Liver (tissue), 10 donors: ENCODE measurements at places on chromosomes 16 and 17.
A peak's percentile ranks its signal among the peaks of the same experiment; 100 is the strongest.

DNA sequence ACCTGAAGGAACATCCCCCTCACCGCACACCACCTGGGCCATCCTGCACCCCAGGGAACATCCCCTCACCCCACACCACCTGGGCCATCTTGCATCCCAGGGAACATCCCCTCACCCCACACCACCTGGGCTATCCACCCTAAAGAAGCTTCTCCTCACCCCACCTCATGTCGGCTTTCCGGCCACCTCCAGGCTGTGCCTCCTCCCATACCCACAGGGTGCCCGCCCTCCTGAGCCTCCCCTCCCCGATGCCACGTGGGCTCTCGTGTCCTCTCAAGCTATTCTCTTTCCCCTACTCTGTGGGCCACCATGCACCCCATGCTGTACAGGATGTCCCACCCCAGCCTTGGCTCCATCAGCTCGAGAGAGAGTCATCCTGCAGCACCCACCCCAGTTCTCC lies 18.0 kb downstream of the MYLK3 start:
- H3K27me3 ChIP-seq = no peaks in the 10 kb centered on the region
- H3K27ac ChIP-seq = no peak overlapping the region
- no peak overlapping the region for H3K4me3 ChIP-seq
- H3K36me3 ChIP-seq = no peaks in the 10 kb centered on the region
- H3K4me1 ChIP-seq = no peaks in the 10 kb centered on the region

GRCh38 chr17:948284-948852 lies 31.2 kb downstream of the NXN start:
- no peaks in the 10 kb centered on the region for H3K36me3 ChIP-seq
- no peak overlapping the region for H3K27ac ChIP-seq
- no peaks in the 10 kb centered on the region for H3K27me3 ChIP-seq
- DNase-seq = no peak
- H3K4me1 ChIP-seq = no peaks in the 10 kb centered on the region

DNA sequence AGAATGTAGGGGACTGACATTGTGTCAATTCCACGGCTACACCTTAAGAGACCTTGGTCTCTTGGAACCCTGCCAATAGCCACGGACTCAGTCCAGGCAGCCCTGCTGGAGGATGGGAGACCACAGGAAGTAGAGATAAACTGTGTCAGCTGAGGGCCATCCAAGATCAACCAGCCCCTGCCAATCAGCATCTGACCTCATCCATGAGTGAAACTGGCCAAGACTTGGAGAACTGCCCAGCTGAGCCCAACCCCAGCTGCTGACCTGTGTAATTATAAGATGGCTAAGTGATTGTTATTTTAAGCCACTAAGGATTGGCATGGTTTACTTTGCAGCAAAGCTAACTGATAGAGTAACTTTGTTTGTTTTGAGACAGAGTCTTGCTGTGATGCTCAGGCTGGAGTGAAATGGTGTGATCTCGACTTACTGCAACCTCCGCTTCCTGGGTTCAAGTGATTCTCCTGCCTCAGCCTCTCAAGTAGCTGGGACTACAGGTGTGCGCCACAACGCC lies 13.3 kb upstream of the YWHAE start:
- H3K27ac ChIP-seq = peak overlapping the region; percentile 14
- H3K36me3 ChIP-seq = no peaks in the 10 kb centered on the region
- no peak for DNase-seq
- H3K27me3 ChIP-seq = no peaks in the 10 kb centered on the region

DNA sequence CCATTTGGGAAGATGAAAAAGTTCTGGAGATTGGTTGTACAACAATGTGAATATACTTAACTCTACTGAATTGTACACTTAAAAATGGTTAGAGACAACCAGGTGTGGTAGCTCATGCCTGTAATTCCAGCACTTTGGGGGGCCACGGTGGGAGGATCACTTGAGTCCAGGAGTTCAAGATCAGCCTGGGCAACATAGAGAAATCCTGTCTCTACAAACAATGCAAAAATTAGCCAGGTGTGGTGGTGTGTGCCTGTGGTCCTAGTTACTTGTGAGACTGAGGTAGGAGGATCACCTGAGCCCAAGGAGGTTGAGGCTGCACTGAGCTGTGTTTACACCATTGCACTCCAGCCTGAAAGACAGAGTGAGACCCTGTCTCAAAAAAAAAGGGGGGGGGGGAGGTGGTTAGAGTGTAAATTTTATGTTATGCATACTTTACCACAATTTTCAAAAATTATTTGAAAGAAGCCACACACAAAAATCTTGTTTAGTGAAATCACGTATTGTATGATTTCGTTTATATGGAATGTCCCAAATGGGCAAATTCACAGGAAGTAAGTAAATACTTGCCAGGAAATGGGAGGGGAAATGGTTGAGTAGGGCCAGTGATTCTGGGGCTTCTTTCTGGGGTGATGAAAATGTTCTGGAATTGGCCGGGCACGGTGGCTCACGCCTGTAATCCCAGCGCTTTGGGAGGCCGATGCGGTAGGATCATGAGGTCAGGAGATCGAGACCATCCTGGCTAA lies 37.1 kb upstream of the AMZ2 start:
- no peak overlapping the region for H3K27ac ChIP-seq
- DNase-seq = no peak
- no peaks in the 10 kb centered on the region for H3K4me1 ChIP-seq
- no peak overlapping the region for H3K4me3 ChIP-seq
- H3K27me3 ChIP-seq = no peaks in the 10 kb centered on the region
